Stimulated activated naive B cell treated with anti-CD40 and anti-IgM and Interleukin-4, amounts not matched to agents 10 μg/mL and 1 μg/mL and 100 μg/mL, for 72 hours (primary cell): ENCODE measurements at places on chromosomes 6 and 20.

- DNase-seq: no peak
Measured at GRCh38 chr6:141313986-141314385, 818.7 kb upstream of the GJE1 start.

DNA sequence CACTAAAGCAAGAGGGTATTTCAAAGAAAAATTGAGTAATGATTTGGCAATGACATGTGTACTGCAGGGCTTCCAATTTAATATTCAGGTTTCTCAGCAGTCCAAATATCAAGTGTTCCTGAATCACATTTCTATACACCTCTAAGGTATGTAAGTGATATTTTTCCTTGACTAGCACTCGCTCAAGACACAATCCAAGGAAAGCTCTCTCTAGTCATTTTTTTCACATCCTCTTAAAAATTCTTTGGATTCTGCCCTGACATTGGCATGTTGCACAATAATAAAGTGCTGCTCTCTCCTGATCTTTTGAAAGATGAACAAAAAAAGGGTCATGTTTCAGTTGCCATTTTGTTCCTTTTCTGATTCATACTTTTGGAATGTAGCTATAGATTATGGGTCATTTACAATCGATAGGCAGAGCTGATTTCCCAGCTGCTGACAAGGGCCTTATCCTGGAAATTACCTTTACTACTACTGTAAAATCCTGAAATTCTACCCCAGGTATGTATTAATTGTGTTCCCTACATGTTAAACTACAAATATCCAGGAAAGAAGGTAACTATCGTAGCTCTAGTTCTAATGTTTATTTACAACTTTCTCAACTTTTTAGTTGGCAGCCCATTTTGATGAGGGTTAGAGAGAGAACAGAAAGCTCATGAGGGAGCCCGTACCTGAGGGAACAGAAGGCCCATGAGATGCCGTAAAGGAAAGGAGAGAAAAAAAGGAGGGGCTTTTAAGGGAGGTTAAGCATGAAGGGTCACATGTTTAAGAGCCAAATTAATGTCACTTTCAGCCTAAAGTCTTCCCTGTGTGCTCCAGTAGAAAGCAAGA, 22.2 kb upstream of the ADGRG6 start:
- DNase-seq: no peak

GRCh38 chr6:132741281-132741680, 16.4 kb downstream of the VNN2 start:
- no peak for DNase-seq

- no peak for DNase-seq
Measured at GRCh38 chr6:31627690-31628287, 7.3 kb downstream of the PRRC2A start.

GRCh38 chr6:161374971-161375873, 101.4 kb upstream of the AGPAT4 start:
- DNase-seq: no peak

DNA sequence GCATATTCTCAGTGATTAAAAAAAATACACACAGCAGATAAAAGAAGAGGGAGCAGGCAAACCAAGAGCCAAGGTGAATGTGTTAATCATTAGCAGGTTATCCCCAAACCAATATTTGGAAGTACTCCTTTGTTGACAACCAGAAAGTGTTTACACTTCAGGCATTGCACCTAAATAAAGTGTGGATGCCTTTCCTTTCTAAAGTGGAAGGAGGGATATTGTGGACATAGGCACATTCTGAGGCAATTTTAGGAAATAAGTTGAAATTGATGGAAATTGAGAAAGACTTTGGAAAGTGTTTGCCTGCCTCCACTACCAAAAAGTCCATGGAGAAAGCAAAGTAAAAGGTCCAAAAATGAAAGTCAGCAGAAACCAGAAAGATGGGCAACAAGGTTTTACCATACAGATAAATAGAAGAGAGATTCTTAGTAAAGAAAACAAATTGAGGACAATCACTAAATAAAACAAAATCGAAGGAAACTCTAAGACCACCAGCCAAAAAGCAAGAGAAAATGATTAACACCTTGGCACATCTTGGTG, 22.9 kb downstream of the SLC17A2 start:
- no peak for DNase-seq

- no peak for DNase-seq
Measured at GRCh38 chr6:81609736-81610135, 142.7 kb downstream of the TENT5A start.

- DNase-seq: no peak
Measured at GRCh38 chr6:138662471-138662870, 111.1 kb upstream of the CCDC28A start.

DNA sequence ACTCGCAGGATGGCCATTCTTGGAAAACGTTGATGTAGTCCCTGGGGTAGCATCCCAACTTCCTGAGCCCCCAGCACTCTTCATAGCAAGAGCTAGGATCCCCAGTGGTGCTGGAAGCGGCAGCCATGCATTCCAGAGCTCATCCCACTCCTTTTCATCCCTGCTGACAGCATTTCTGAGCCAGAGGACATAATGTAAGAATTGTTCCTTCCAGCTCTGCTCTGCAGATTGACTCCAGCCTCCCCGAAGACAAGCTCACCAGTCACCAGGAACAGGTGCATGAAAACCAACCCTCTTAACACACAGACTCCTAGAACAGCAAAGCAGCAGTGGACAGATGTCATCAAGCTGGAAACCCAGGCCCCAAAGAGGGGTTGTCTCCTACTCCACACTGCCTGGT, 3.8 kb downstream of the SLC13A3 start:
- no peak for DNase-seq

GRCh38 chr6:168212362-168212761, 107.2 kb downstream of the DACT2 start:
- DNase-seq: no peak

DNA sequence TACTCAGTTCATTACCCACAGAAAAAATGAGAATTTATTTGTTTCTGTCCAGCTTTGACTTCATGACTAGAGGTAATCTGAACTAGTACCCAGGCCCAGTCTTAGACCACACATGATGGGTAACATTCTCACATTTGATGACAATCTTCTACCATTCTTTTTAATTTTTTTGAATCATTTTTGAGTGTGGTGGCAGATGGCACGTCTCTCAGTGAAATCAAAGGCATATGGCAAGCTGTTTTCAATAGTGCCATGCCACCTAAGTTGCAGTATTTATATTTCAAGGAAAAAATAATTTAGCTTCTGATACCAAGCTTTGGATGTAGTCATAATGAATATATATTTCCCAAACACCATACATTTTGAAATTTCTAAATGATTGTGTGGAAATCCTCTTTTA, 88.8 kb upstream of the HS3ST5 start:
- DNase-seq: no peak

GRCh38 chr6:82144852-82145340, 102.6 kb downstream of the IBTK start:
- no peak for DNase-seq

DNA sequence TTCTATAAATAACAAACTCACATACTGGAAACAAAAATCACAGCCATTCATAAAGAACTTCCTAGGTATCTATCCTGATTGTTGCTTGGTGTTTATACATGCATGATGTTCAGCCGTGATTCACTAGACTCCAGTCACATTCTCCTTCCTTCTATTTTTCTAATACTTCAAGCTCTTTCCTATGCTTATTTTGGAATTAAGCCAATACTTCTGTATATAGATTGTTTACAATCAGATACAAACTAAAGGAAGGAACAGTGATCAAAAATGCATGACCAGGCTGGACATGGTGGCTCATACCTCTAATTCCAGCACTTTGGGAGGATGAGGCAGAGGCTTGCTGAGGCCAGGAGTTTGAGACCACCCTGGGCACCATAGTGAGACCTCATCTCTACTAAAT, 377.5 kb upstream of the IRAK1BP1 start:
- no peak for DNase-seq

DNA sequence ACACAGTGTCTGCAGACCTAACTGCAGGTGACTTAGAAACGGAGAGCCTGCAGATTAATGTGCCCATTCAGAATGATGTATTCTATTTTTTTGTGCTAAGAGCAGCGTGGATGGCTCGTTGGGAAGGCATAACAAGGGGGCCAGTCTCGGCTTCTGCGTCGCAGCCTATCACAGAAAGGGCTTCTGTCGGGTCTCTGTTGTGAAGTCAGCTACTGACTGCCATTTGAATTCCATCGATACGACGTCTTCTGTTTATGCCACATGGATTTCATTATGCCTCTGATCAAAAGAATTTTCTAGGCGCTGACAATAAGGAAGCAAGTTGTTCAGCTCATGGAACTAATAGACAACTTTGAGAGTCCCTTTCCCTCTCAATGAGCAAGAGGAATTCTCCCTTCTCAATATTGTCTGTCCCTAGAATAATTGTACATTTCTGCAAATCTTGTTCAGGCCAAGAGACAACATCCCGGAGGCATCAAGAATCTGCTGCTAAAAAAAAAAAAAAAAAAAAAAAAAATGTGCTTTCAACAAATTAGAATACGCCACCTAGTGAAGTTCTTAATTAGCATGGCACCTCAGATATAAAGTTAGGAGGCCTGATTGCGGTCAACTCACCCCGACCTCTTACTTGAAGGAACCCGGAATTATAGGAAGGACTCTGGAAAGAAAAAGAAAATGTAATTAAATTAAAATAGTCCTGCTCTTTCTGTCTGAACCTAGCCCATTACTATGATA, 223.9 kb downstream of the TSHZ2 start:
- no peak for DNase-seq

GRCh38 chr20:20462185-20462584, 94.3 kb downstream of the INSM1 start:
- no peak for DNase-seq
